NK-92 treated with Interleukin-12 subunit alpha and Interleukin-12 subunit beta, amount 100 ng/mL, for 24 hours (cell line): ENCODE measurements at places on chromosomes 3 and 15.

- DNase-seq = no peak
Observed at GRCh38 chr3:137845666-137846065, 81.6 kb downstream of the SOX14 start.

GRCh38 chr3:36891701-36892160 lies 53.1 kb downstream of the TRANK1 start:
- DNase-seq = no peak

GRCh38 chr15:79240036-79240435 lies 42.5 kb upstream of the ANKRD34C start:
- DNase-seq = no peak

GRCh38 chr15:100249096-100249815 lies 92.5 kb downstream of the ADAMTS17 start:
- DNase-seq = no peak

GRCh38 chr15:60733196-60733595 lies 254.3 kb upstream of the ICE2 start:
- no peak for DNase-seq

DNA sequence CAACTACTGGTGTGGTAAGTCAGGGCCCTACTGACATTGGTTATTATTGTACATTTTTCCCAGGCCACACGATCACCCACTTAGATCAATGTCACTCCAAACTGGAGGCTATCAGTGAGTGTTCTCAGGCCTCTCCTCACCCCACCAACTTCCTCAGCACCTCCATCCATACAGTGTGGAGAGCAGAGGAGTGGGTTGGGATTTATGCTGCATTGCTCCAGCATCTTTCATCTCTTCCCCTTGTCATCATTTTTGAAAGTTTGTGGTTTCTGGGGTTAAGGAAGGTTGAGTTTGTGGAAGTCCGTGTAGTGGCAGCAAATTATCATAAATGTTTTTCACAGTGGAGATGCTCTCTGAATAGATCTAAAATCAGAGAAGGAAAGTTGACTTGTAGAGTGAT lies 60.2 kb downstream of the TLNRD1 start:
- no peak for DNase-seq

GRCh38 chr3:142586803-142587406 lies 8.4 kb upstream of the ATR start:
- DNase-seq = no peak

- DNase-seq = no peak
Observed at GRCh38 chr3:182861348-182861747, 68.0 kb downstream of the ATP11B start.

GRCh38 chr15:67013696-67014095 lies 51.7 kb upstream of the SMAD3 start:
- no peak for DNase-seq

GRCh38 chr15:63874616-63875015 lies 40.9 kb upstream of the HERC1 start:
- DNase-seq = no peak

- no peak for DNase-seq
Observed at GRCh38 chr3:129482721-129483120, 42.7 kb downstream of the IFT122 start.

DNA sequence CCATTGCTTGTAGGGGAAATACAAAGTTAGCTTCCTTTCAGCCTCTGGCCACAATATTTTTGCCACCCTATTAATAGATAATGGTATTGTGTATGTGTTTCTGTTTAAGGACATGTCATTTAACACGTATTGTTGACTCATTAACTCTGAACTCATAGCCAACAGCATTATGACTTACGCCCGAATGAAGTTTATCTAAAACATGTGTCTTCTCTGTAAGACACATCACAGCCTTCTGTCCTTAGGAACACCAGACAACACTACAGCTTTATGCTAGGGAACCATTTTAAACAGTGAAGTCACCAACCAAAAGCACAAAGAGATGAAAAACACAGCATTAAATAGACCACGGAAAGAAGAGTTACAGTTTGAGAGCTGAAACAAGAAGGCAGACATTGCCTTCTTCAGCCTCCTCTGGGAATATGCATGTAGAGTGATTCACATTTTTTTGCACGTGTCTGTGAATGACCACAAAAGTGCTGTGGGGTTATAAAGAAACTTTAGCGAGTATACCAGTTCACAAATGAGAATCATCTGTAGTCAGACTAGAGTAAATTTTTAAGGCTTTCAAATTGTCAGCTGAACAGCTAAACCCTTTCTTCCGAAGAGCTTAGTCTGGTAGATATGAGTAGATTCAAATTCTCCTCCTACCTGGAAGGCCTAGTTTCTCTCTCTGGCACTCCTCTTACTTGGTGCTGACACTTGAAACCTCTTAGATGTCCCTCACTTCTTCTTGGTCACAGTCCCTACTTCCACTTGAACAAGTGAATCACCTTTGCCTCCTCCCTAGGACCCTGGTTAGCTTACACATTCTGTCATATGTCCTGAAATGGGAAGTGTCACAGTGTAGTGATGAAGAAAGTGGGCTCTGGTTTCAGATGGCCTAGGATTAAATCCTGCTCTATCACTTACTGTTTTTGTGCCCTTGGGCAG lies 32.2 kb downstream of the MCTP2 start:
- no peak for DNase-seq

DNA sequence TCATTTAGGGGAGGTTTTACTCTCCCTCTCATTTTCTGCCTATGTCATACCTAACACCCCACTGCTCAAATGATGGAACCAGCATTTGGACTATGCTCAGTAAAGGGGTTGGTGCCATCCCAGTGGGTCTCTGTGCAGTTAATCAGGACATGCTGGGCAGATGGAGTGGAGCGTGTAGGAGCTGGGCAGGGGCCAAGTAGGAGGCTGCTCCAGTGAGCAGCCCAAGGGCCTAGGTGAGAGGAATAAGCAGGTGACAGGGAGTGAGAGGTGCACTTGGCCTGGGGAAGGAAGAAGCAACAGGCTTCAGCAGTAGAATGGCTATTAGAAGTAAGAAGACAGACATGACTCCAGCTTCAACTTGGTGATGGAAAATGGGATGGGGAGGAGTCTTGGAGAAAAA lies 72.2 kb downstream of the EPHB1 start:
- DNase-seq = no peak

- DNase-seq = no peak
Observed at GRCh38 chr3:108281670-108282069, 14.7 kb upstream of the HHLA2 start.

DNA sequence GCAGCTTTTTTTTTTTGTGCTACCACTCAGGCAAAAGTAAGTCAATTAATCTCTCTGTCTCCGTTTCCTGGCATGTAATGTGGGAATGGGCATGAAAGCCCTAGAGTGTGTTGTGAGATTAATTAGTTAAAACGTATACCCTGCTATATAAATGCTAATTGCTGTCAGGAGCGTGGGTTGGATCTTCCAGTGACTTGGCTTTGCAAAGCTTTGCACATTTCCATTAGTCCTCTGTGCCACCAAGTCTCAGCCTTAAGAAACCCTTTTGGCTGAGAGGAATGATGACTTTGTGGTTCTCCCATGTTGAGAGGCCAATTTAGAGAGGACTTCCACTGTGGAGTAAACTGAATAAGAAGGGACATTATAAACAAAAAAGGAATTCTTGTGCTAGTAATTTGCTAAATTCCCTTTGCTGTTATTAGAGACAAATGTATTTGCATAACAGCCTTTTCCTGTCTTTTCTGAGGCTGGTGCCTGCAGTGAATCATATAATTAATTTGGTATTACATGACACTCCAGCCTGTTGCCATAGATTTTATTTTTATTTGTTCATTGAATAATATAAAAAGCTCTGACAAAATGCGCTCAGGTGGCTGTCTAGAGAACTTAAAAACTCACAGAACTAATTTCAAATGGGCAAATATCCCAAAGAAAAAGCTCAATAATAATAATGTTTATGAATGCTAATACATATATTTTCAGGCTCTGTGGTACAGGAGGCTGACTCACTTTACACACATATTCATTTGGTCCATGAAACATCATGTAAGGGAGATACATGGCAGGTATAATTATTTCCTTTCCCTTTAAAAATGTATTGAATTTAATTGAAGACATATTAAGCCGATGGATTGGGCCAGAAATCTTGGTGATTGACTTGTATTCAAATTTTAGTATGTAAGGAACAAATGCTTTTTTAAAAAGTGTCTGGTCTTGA lies 82.7 kb downstream of the IL1RAP start:
- DNase-seq = no peak

DNA sequence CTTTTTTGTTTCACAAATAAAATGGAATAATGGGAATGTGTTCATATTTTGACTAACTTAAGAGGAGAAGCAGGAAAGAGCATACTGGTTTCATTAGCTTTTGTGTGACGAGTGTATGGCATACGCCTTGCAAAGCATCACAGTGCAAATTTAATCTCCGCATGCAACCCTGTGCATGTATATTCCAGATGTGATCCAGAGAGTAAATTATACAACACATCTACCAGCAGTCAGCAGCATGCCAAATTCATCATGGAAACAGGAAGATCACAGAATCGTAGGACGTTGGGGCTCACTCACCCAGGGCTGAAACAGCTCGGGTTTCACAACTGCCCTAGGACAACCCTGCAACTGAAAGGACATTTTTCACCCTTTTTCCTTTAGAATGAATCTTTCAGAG lies 53.4 kb downstream of the ADAMTS9 start:
- no peak for DNase-seq

DNA sequence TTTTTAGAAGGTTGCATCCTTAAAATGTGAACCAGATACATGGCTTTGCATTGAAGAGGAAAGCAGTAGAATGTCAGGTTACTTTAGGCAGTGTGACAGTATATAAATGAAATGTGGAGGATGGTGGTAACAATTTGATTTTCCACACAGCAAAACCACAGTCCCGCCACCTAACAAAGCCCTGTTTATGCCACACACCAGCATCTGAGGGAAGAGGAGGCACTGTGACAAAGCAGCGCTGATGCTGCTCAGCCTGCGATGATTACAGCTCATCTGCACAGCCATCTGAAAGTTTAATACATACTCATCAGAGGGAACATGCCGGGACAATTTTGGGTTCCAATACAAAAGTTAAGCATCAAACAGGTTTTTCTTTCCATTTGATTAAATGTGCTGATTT lies 8.9 kb downstream of the RNF7 start:
- DNase-seq = no peak

DNA sequence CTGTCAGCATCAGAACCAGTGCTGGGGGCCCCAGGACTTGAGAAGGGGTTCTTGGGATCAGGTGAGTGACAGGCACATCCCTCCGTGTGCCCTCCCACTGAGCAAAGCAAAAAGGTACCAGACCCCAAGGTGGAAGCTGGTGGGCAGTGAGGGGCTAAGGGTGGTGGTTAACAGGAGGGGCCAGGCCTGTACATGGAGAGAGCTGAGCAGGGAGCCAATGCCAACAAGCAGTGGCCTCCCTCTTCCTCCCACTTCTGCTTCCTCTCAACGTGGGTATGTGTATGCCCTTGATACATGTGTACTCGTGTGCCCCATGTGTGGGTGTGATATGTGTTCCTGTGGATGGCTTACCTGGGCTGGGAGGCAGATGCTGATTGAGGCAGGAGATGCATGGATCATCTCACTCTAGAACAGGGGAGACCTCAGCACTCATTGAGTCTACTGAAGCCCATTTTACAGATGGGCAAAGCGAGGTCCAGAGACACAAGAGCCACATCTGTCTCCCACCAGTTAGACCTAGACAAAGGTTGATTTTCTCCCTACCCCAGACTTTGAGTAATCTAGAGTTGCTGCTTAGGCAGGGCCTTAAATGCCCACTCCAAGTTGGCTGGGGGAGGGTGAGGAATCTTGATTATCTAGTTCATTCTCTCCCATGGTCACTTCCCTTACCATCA lies 945 bp downstream of the VIPR1 start:
- DNase-seq = no peak

- DNase-seq = peak; percentile 81
Observed at GRCh38 chr3:186783058-186783730, at the start of gene EIF4A2. Gene EIF4A2 (plus strand): TSS chr3:186783577. CDS start chr3:186783611, 34 bp downstream.

- DNase-seq = no peak
Observed at GRCh38 chr3:140167600-140168281, 232.8 kb downstream of the CLSTN2 start.

- peak; percentile 76 for DNase-seq
Observed at GRCh38 chr15:100330629-100331215, 11.1 kb downstream of the ADAMTS17 start.

- no peak for DNase-seq
Observed at GRCh38 chr15:27359586-27359985, 388.6 kb downstream of the GABRG3 start.

- no peak for DNase-seq
Observed at GRCh38 chr3:172561897-172562640, 38.8 kb upstream of the TNFSF10 start.

- peak; percentile 14 for DNase-seq
Observed at GRCh38 chr3:158434412-158435038, 136.5 kb upstream of the MLF1 start.

GRCh38 chr3:176590722-176591121 lies 606.6 kb downstream of the TBL1XR1 start:
- no peak for DNase-seq

GRCh38 chr3:48845170-48845569 lies 2.5 kb downstream of the PRKAR2A start:
- no peak for DNase-seq

DNA sequence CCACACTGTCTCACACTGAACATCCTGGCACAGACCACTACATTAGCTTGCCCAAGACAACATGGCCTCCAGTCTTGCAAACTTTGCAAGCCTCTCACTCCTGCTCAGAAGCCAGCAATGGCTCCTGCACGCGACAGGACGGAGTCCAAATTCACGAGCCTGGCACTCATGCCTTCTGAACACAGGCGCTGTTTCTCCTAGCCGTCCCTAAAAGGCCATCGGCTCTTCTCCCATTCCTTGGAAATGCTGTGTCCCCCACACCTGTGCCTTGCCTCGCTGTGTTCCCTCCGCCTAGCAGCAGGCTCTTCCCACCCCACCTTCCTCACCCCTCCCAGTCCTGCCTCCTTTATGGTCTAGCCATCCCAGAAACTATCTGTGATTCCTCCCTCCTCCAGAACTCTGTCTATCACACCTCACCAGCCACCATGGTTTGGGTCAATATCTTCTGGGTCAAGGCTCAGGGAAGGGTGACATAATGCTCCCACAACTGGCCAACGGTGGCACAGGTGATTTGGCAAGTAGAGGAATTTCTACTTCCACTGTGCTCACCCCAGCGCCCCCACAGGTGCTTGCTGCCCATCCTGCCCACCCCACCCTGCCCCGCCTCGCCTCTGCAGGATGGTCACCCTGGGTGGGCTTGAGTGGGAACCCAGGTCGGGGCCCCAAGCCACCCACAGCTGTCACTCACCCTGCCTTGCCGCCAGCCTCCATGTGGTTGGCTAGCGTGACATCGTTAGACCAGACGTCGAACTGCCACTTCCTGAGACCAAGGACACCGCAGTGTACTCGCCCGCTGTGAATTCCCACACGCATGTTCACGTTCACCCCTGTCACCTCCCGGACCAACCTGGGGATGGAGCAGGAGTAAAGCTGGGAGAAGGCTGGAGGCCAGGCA lies 120.7 kb downstream of the ADCY5 start:
- DNase-seq = no peak
